ENCODE measurements at places on chromosomes 2 and 18. TPM values are rescaled to one million over a fixed set of nuclear protein-coding genes. Genes with fewer than 3 reads are reported as not detected.

DNA sequence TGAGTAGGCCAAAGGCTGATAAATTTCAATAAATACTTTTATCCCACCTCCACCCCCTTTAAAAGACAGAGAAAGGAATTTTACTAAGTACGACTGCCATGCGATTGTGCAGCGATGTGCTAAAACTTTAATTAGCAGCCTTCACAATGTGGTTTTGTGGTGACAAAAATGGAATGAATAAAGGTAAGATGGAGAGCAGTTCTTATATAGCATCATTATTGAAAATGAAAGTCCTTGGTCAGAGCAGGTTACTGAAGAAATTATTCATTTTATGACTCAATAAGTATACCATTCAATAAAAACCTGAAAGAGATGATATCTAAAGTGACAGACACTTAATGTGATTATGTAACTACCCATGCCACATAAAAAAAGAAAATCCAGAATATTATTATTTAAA, 33.2 kb upstream of the MTIF2 start:
- peaks cover 3% of the 10 kb centered on the region for H3K36me3 ChIP-seq
- no peak overlapping the region for H3K4me3 ChIP-seq
- no peak overlapping the region for H3K27ac ChIP-seq
- no peak for DNase-seq
- no peaks in the 10 kb centered on the region for H3K27me3 ChIP-seq

GRCh38 chr2:240957656-240958365, 40.6 kb upstream of the SNED1 start:
- no peaks in the 10 kb centered on the region for H3K36me3 ChIP-seq
- peaks cover 29% of the 10 kb centered on the region for H3K4me1 ChIP-seq
- no peak overlapping the region for H3K4me3 ChIP-seq
- H3K27me3 ChIP-seq = no peaks in the 10 kb centered on the region

DNA sequence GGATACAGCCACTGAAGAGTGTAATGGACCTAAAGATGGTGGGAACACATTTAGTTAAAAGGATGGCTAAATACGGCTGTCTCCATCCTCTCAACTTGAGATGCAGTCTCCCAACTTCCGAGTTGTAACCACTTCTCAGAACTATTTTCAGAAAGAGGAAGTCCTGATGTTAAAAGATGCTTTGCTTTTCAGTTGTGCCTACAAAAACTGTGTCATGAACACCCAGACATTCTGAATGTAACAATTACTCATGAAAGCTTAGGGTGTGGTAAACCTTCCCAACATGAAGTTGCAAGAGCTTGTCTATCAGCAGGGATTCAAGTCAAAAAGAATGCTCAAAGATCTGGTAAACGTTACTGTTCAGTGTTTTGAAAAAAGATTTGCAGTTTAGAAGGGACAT, 147.9 kb downstream of the DOCK10 start:
- DNase-seq = no peak
- H3K4me1 ChIP-seq = no peaks in the 10 kb centered on the region
- no peak overlapping the region for H3K27ac ChIP-seq
- no peaks in the 10 kb centered on the region for H3K27me3 ChIP-seq
- no peak overlapping the region for H3K4me3 ChIP-seq

- peak overlapping the region; percentile 46 for H3K4me3 ChIP-seq
- H3K4me1 ChIP-seq = no peaks in the 10 kb centered on the region
- peaks cover 14% of the 10 kb centered on the region for H3K27me3 ChIP-seq
- H3K27ac ChIP-seq = no peak overlapping the region
- no peaks in the 10 kb centered on the region for H3K36me3 ChIP-seq
These were observed 123.4 kb downstream of the ANKRD30BL start for GRCh38 chr2:132038179-132038882.

- H3K4me3 ChIP-seq = peak overlapping the region; percentile 62
- peak overlapping the region; percentile 68 for H3K27ac ChIP-seq
- no peaks in the 10 kb centered on the region for H3K27me3 ChIP-seq
- H3K4me1 ChIP-seq = no peaks in the 10 kb centered on the region
These were observed 244.6 kb downstream of the BCL2 start for GRCh38 chr18:63074981-63075404.

CD8B gene
- not detected for total RNA-seq

GRCh38 chr2:64404002-64404731, 49.8 kb upstream of the LGALSL start:
- DNase-seq = peak; percentile 91
- no peaks in the 10 kb centered on the region for H3K27me3 ChIP-seq
- peak overlapping the region; percentile 83 for H3K27ac ChIP-seq
- peak overlapping the region; percentile 2 for H3K4me3 ChIP-seq
- no peaks in the 10 kb centered on the region for H3K36me3 ChIP-seq

KCNIP3 gene
- 3.0 TPM for total RNA-seq

GRCh38 chr2:30481323-30481800, 34.3 kb downstream of the LCLAT1 start:
- no peaks in the 10 kb centered on the region for H3K36me3 ChIP-seq
- DNase-seq = peak; percentile 61
- no peak overlapping the region for H3K4me3 ChIP-seq
- H3K27me3 ChIP-seq = no peaks in the 10 kb centered on the region
- H3K4me1 ChIP-seq = peaks cover 17% of the 10 kb centered on the region

STAM2 gene
- total RNA-seq = 21.4 TPM

GRCh38 chr18:28045176-28045810, 131.6 kb downstream of the CDH2 start:
- DNase-seq = no peak
- no peaks in the 10 kb centered on the region for H3K4me1 ChIP-seq
- H3K27ac ChIP-seq = no peak overlapping the region
- no peak overlapping the region for H3K4me3 ChIP-seq
- no peaks in the 10 kb centered on the region for H3K27me3 ChIP-seq

Data from heart left ventricle (tissue), 16 donors.